Stimulated activated CD4-positive, alpha-beta T cell treated with anti-CD3 and anti-CD28 coated beads, Interleukin-12 subunit alpha, Interleukin-12 subunit beta, amount 100 ng/mL, for 4 hours (primary cell): ENCODE measurements at places on chromosomes 3 and 15.

DNA sequence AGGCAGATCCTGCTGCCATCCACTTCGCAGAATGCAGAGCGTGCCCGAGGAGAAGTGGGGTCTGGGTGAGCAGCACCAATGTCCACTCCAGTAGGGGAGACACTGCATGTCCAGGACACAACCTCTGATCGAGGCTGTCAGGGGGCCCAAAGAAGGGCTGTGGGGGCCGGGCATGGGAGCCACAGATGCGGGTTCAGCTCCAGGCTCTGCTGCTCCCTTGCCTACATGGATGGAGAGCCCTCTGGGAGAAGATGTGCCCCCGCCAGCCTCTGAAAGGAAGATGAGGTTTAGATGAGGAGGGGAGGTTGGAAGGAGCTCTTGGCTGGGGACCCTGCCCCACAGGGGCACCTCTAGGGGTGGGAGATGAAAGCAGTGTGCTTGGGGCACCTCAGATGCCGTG, 75.4 kb downstream of the KLF13 start:
- DNase-seq: no peak

DNA sequence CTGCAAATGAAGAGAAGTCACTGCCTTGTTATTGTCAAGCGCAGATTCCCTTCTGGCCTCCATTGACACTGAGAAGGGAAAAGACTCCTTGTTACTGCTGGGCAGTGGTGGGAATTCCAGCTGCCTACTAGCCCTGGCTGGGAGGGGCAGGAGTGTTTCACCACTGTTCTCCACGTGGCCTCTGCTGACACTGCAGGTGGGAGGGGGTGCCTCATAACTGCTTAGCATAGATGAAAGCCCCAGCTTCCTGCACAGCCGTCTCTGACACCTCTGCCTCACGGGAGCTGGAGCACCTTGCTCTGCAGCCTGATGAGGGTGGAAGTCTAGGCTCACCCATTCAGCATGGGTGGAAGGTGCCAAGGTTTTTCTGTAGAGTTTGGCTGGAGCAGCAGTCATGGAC, 52.1 kb downstream of the TM2D3 start:
- no peak for DNase-seq

GRCh38 chr15:66796343-66796742, 94.3 kb downstream of the SMAD6 start:
- DNase-seq: no peak

DNA sequence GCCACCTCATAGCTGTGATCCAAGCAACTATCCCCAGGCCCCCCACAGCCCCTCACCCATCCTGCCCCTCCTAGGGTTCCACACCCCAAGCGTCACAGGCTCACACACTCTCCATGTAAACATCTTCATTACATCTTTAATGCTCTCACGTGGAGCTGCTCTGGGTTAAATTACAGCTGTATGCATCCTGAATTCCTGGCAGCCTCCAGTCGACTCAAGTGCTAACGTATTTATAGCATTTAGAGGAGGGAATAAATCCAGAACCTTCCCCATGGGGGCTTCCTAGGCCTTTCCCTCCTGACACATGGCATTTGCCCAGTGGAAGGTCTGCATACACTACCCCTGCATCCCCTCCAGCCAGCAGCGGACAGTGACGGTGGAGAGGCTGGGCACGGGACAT, 9.6 kb downstream of the C3orf18 start:
- no peak for DNase-seq

GRCh38 chr15:61459785-61460707, 230.9 kb upstream of the RORA start:
- no peak for DNase-seq

- no peak for DNase-seq
Observed at GRCh38 chr15:73142802-73143762, 90.8 kb downstream of the NEO1 start.

DNA sequence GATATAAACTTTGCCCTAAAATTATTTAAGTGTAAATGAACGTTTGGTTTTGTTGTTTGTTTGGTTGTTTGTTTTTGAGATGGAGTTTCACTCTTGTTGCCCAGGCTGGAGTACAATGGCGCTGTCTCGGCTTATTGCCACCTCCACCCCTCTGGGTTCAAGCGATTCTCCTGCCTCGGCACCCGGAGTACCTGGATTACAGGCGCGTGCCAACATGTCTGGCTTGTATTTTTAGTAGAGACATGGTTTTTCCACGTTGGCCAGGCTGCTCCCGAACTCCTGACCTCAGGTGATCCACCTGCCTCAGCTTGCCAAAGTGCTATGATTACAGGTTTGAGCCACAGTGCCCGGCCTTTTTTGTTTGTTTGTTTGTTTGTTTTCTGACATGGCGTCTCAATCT, 87.9 kb upstream of the CHD2 start:
- no peak for DNase-seq

GRCh38 chr15:49864251-49864650, 243.4 kb downstream of the DTWD1 start:
- DNase-seq: no peak

- no peak for DNase-seq
Observed at GRCh38 chr15:85838655-85839054, 43.9 kb upstream of the KLHL25 start.

- DNase-seq: no peak
Observed at GRCh38 chr3:39220407-39221140, 28.2 kb upstream of the XIRP1 start.

DNA sequence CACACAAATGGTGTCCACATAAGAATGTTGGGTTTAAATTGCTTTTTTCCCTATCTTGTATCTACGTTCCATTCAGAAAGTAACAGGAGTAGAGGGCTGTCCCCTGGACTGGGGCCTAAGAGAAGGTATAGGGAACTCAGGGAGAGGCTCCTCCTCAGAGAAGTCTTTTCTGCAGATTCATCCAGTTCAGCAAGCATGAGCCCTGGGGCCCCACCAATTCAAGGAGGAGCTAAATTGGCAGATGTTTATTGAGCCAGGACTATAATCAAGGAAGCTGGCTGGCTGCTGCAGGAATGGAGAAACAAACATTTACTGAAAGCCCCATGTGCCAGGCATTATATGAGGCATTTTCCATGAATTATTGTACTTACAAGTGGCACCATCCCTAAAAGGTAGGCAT, 22.1 kb upstream of the LARS2 start:
- no peak for DNase-seq
